ENCODE measurements at places on chromosomes 6 and 20.

DNA sequence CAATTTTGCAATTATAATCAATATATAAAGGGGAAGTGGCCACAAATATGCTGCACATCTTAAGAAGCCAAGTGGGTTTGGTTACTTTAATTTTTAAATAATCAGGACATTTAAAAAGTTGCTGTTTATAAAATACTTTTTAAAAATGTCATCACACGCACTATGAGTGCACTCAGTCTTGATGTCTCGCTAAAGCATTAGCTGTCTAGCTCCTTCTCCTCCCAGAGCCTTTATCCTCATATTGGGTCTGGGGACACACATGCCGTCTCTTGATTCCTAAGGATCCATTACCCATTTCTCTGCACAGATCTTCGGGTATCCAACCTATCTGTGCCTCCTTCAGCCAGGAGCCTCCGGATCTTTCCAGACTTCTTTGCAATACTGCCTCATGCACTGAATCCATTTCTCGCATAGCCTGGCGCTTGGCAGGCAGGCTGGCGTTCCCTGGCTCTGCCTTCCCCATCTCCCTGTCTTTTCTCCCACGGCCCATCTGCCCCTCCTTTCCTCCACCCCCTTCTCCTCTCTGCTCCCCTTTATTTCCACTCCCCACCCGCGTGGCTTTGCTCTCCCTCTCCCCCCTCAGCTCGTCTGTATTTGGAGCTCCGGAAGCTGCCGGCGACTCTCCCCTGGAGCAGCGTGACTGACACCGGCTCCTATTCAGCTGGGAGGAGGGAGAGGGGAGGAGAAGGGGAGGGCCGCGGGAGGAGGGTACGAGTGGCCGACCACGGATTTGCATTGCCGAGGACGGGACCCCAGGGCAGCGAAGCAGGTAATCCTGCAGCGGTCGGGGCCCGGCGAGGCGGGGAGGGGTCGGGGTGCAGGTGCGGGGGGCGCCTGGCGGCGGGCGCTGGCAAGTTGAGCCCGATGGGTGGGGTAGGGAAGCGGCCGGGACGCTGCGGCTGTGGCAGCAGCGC lies at the start of gene CAP2:
Gene CAP2 (plus strand): TSS at position 618 of the 914 bp plus-strand sequence. CDS start 27,961 bp downstream, outside the sequence.
- DNase-seq = no peak

GRCh38 chr6:151327101-151327500 lies 64.3 kb downstream of the ZBTB2 start:
- no peak for DNase-seq

GRCh38 chr6:104284872-104285271 lies 574.8 kb downstream of the HACE1 start:
- no peak for DNase-seq

DNA sequence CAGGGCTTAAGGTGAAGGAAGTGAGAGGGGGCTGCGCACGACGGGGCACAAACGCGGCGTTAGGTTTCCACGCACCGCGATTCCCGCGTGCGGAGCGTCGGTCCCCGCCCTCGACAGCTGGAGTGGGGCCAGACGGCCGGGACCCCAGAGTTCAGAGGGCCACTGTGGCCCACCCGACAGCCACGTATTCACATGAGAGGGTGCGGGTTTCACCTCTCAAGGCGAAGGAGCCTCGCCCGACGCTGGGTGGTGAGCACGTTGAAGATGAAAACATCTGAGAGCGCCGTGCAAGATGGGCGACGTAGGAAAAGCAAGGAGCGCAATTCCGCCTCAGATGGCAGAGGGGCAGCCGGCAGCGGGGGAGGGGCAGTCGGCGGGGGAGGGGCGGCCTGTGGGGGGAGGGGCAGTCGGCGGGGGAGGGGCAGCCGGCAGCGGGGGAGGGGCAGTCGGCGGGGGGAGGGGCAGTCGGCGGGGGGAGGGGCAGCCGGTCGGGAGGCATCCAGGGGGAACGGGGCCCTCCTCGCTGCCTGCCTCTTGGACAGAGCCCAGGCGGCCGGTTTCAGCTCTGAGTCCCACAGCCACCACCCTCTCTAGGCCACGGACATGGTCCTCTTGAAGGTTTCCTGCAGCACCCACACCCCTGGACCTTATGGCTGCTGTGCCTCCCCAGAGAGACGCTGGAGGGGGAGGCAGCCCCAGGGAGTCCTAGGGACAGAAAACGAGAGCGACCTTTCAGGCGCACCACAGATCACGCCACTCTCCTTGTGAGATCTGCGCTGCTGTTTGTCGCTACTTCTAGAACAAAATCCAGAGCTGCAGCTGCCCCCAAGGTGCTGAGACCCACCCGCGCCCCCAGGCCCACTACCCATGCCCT lies 113.7 kb downstream of the DLL1 start:
- DNase-seq = no peak

DNA sequence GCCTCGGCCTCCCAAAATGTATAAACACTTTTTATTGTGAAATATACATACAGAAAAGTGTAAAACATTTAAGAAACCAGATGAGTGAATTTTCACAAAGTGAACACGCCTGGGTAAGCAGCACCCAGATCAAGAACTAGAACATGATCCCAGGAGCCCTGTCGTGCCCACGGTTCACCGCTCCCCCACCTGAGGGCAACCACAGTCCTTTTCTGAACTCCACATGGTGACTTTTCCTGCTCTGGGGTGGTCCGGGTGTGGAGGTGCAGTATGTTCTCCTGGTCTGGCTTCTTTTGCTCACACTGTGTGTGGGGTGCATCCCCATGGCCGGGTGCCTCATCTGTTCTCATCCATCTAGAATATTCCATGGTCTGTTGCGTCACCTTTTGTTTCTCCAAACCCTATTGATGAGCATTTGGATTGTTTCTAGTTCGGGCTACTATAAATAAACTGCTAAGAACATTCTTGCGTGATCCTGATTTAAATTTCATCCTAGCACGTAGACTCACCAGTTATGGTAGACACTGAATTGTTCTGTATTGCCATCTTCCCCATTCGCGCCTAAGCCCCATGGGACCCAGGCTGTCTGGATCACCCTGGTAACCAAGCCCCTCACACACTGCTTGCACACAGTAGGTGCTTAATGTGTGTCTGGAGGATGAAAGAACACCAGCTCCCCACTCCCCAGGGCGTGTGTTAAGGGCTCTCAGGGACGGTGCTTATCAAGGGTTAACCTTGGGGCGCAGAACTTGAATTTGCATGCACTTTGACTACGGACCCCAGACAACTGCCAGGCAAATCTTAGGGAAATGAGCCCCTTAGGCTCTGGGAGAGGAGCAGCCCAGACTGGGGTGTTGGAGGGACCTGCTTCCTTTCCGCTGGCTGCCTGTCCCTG lies 56.2 kb downstream of the CTCFL start:
- no peak for DNase-seq

DNA sequence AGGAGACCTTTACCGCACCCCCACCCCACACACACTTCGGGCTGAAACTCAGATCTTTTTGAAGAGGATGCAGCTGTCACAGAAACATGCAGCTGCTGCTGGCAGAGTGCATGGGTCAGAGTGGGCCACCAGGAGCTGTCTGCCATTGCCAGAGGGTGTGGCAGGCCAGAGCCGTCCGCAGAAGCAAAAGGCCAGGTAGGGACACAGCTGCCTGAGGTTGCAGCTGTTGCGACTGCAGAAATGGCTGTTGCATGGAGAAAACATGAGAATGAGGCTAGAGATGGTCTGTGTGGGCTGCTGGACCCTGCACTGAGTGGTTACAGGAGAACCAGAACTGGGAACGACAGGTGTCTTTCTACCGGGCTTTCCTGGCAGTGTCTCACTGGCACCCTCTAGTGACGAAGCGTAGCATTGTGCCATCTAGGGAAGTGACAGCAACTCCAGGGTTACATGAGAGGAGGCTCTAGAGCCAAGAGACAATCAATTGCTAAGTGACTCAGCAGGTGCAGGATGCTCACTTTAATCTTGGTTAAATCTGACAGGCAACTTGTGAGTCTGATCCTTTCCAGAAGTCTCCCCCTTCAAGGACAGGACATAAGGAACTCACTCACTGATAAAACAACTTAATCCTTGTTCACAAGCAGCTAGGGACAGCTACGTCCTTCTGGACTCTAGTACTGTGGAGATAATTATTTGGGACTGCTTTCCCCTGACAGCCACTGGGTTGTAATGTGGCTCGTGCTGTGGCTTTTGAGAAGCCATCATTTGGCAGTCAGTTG lies 29.1 kb upstream of the SERPINB9 start:
- peak; percentile 78 for DNase-seq

DNA sequence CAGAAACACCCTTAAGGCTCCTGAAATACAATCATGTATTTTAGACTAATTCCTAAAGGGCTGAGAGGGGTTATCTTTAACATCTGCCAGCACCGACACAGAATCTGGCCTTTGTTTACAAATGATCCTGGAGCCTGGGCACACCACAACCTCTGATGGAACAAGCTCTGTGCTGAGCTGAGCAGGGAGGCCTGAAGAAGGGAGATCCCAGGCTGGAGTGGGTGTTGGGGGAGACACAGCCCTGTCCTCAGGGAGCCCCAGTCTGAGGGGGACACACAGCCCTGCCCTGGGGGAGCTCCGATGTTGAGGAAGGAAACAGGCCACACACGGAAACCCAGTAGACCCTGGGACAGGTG lies 130.5 kb downstream of the VEGFA start:
- no peak for DNase-seq

- DNase-seq = no peak
Measured at GRCh38 chr20:4493386-4493785, 228.3 kb upstream of the PRND start.

GRCh38 chr6:29886701-29887100 lies 55.6 kb upstream of the HLA-A start:
- DNase-seq = no peak

GRCh38 chr20:36181934-36182603 lies 27.5 kb downstream of the EPB41L1 start:
- DNase-seq = no peak

DNA sequence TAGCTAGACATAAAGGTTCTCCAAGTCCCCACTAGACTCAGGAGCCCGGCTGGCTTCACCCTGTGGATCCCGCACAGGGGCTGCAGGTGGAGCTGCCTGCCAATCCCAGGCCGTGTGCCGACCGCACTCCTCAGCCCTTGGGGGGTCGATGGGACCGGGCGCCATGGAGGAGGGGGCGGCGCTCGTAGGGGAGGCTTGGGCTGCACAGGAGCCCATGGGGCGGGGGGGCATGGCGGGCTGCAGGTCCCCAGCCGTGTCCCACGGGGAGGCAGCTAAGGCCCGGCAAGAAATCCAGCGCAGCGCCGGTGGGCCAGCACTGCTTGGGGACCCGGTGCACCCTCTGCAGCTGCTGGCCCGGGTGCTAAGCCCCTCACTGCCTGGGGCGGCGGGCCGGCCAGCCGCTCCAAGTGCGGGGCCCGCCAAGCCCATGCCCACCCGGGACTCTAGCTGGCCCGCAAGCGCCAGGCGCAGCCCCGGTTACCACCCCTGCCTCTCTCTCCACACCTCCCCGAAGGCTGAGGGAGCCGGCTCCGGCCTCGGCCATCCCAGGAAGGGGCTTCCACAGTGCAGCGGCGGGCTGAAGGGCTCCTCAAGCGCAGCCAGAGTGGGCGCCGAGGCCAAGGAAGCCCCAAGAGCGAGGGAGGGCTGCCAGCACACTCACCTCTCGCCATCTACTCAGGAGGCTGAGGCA lies 26.5 kb upstream of the ID1 start:
- DNase-seq = no peak

DNA sequence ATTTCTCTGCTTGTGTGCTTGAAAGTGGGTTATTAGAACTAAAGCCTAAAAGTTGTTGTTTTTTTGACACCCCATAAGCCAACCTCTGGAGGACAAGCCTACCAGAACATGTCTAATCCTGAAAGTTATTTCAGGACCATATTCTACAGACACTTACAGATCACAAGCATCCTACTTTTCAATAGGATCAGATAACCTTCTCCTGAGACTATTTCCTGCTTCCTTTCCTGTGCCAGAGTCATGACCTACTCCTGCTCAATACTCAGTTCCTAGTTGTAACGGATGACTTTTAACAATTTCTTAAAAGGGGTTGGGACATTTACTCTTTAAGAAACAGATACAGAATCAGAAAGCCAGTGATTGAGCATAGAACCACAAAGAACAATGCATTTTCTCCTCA lies 5.3 kb upstream of the FILIP1 start:
- no peak for DNase-seq

Measured in GDM1 (cell line).